ENCODE measurements at places on chromosomes 7 and 10.

DNA sequence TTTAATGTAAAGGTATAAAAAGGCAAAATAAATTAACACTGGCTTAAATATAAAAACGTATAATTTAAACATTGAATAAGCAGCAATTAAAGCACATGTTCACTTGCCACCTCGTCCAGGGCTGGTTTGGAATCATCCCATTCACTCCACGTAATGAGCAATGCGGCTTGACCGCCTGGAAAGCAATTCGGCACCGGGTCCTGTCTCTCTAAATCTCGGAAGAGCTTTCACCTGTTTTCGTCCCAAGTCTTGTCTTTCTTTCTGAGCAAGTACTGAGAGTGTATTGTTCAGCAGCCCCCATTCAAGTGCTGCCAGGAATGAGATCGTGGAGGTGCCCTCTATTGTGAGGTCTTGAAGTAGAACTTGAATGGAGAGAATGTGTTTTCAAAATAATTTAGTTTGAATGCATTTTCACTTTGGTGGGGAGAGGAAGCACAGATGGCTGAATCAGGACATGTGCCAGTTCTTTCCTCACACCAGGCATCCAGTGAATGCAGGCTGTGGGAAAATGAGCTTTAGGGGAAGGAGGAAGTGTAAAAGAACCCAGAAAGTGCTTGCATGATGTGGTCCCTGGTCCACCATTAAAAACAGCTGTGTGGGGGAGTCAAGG is 515.2 kb downstream of the REEP3 start:
- DNase-seq, result no peak

GRCh38 chr10:47063858-47064257 is 152.6 kb downstream of the PTPN20 start:
- no peak for DNase-seq

DNA sequence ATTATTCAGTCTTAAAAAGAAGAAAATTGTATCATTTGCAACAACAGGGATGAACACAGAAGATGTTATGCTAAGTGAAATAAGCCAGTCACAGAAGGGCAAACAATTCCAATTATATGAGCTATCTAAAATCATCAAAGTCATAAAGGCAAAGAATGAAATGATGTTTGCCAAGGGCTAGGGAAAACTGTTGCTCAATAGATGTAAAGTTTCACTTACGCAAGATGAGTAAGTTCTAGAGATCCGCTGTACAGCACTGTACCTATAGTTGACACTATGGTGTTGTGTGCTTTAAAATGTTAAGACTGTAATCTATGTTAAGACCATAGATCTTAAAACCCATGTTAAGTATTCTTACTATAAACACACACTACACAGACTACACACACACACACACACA is 904.6 kb upstream of the LRRN3 start:
- no peak for DNase-seq

GRCh38 chr7:27950123-27950522 is 210.2 kb downstream of the TAX1BP1 start:
- no peak for DNase-seq

DNA sequence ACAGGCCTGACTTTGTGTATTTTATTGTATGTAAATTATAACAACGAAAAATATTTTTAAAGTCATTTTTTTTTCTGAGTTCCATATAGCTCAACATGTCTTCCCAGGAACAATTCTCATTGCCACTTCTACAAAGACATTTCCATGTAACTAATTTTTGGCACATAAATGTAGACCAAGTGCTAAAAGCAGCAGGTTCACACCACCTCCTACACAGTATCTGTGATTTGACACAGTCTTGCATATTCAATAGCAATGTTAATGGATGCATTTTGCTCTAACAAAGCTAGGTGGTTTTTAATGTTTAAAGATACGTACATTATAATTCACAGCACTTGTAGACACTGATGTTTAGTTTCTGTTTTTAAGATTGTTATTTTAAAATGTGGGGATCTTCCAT is 346.5 kb downstream of the GPAM start:
- no peak for DNase-seq

DNA sequence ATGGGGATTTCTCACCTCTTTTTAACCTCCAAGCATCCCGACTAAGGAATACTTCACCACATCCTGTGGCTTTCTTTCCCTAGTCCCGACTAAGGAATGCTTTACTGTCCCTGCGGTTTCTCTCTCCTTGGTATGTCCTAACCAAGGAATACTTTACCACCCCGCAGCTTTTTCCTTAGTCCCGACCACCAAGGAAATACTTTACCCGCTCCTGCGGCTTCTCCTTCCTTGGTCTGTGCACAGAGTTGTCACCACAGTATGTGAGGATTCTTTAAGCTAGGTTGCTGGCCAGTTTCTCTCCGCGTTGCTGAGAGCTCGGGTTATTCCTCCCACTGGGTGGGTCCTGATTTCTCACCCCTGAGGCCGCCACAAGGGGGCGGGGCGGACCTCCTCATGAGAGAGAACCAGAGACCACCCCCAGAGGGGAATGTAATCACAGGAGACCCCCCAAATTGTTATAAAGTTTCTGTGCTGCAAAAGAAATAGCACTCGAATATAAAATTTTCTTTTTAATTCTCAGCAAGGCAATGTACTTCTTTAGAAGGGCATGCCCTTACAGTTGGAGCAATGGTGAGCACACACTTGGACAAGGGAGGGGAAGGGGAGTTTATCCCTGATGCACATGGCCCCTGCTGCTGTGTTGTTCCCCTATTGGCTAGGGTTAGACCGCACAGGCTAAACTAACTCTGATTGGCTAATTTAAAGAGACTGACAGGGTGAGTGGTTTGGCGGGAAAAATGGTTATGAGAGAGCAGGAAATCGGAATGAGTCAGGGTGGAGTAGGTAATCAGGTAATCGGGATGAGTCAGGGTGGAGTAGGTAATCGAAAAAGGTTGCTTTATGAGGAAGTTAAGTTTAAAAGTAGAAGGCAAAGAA is 12.8 kb downstream of the SUGCT start:
- no peak for DNase-seq

- DNase-seq, result no peak
Measured at GRCh38 chr7:47190462-47190861, 391.4 kb downstream of the TNS3 start.

GRCh38 chr7:16207321-16207720 is 214.0 kb downstream of the CRPPA start:
- no peak for DNase-seq

DNA sequence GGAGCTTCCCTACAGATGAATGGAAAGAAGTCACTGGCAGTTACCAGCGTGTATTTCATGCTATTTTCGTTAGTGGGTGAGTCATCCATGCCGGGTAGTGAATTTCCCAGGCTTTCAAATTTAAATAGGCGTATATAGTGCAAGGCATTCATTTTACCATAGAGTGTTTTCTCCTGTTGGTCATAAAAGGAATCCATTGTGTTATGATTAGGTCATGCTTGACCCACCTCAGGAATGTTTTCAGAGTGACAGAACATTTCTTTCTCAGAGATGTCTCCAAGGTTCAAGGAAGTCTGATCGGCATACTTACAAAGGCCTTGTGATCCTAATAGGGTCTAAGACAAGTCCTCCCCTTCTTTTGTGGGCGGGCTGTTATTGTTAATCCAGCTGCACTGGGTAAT is 110.7 kb downstream of the AKR1D1 start:
- DNase-seq, result no peak

- no peak for DNase-seq
Measured at GRCh38 chr10:71836596-71836974, 14.5 kb downstream of the PSAP start.

GRCh38 chr7:32500922-32501341 is 5.6 kb downstream of the AVL9 start:
- DNase-seq, result no peak

DNA sequence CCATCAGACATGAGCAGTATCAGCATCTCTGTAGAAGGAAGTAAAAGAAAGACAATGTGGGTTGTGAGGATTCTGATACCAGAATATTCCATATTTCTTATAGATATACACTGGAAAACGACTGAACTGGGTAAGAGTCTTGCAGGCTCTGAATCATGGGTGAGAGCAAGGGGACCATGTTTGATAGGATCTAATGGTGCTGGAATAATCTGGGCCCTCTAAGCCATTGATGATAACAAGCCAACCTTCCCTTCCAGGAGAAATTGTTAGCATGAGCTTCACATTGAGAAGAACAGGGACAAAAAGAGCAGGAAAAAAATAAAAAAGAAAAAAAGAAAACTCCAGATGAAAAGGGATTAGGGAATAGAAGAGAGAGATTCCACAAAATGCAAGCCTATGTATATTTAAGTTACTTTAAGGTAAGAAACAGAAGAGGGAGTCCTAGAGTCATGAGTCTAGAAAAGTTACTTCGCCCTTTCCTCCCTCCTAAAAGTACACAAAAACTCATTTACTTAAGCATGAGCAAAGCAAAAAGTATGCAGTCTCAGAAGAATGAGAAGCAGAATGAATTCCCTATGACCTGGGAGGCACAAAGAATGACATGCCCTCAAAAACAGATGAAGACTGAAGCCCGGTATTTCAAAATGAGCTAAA is 181.9 kb downstream of the TMEM26 start:
- DNase-seq, result no peak

DNA sequence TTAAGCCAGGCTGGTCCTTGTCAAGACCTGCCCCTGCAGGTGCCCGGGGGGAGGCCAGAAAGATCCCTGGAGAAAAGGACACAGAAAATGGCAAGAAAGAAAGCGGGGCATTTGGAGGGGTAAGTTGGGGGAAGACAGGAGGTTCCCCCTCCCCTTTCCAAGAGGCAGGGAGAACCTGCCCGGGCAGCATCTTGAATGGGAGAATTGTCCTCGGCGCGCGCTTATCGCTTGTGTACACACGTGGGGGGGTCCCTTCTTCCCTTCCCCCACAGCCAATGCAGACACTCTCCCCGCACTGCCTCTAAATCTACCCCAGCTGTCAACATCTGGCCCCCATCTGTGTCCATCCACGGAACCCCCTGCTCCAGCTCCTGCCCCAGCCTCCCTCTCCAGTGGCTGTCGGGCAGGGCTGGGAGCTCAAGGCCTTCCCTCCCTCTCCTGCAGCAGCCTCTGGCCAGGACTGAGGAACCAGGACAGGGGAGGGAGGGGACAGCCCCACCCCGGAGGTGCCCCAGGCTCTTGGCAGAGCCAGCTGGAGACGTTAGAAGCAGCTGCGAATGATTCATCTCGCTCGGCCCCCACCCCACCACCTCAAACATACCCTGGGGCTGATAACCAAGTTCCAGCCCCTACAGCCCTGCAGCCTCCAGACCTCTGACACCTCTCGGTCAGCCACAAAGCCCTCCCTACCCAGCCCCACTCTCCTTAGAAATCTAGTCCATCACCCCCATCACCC is 25.3 kb downstream of the EPHB4 start:
- peak; percentile 91 for DNase-seq

GRCh38 chr10:62637249-62638061 is 167.1 kb upstream of the ADO start:
- DNase-seq, result no peak

DNA sequence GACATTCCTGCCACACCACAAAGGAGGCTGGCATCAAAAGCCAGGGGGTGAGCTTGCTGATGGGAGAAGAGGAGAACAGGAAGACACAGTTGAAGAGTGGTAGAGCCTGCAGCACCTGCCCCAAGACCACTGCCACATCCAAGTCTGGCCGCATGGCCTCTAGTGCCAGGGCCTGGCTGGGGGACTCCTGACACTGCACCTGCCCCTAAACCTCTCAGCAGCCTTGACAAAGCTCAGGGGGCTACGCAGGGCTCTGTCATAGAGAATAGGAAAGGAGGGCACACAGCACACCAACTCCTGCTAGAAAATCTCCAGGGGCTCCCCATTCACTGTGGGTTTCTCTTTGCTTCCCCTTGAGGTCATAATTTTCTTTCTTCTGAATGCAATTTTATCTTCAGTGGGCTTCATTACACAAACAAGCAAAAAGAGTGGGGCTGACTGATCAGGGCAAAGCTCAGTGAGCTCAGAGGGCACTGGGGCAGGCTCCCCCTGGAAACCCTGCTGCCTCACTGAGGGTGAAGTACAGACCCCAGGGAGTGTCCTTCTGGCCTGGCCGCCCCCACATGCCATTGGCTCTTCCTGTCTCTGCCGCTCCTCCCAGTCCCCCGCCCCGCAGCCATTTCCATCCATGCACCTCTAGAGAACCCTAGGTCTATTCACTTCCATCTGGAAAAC is 37.2 kb downstream of the VOPP1 start:
- DNase-seq, result no peak

DNA sequence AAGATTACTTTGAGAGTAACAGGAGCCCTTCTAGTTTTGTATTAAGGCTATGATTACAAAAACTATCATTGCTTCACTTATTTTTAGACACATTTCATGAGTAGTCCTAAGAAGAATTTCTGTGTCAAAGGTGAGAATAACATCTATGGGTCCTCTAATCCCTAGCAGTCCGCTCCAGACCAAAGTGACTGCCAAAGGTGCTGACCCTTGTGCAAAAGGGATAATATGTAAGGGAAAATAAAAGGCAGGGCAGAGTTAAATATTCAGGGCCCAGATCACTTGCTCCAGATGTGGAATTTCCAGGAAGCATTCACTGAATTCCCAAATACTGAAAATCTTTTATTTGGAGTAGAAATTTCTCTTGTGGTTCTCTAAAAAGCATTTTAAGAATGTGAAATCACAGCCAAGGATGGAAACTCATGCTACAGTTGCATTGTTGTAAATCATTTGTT is 29.3 kb downstream of the RHOBTB1 start:
- no peak for DNase-seq

GRCh38 chr10:47041396-47042198 is 130.4 kb downstream of the PTPN20 start:
- no peak for DNase-seq
